Aortic smooth muscle cell (primary cell): ENCODE measurements at places on chromosomes 2 and 18. TPM values are rescaled to one million over a fixed set of nuclear protein-coding genes. Genes with fewer than 3 reads are reported as not detected.

Gene CFAP210
- under 0.01 TPM in 1 of 2 replicates, not detected in the other for total RNA-seq

Gene ARHGEF4
- 1.3 and 2.8 TPM in 2 replicates for total RNA-seq

Gene INSIG2
- 9.1 and 14.2 TPM in 2 replicates for total RNA-seq

Gene ZBTB7C
- total RNA-seq, result 0.31 and 0.53 TPM in 2 replicates

Gene MRO
- not detected in 2 replicates for total RNA-seq

Gene MC4R
- total RNA-seq, result not detected in 2 replicates

Gene SGPP2
- total RNA-seq, result not detected in 2 replicates

Gene VWA3B
- not detected in 2 replicates for total RNA-seq

Gene SLC14A1
- total RNA-seq, result 443 and 540 TPM in 2 replicates
